ENCODE measurements at places on chromosomes 4 and X.

GRCh38 chr4:161894493-161895167 lies 269.2 kb downstream of the FSTL5 start:
- DNase-seq, result no peak

DNA sequence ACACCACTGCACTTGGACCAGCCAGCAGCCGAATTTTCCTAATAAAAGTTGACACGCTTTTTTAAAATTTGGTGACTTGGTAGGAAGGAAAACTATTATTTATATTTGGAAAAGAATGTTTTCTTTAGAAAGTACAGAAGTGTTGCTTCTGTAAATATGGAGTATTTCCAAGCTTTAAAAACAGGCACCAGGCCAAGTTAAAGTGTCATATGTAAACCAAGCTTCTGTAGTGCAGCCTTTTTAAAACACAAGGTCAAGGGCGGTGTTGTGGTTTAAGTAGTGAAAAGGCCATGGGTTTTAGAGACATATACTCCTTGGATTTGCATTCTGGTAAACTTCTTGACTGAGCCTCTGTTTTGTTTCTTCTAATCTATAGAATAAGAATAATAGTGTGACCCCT lies 62.7 kb downstream of the TRIM2 start:
- DNase-seq, result no peak

- peak; percentile 23 for DNase-seq
Measured at GRCh38 chr4:6591781-6592180, 16.8 kb downstream of the MAN2B2 start.

DNA sequence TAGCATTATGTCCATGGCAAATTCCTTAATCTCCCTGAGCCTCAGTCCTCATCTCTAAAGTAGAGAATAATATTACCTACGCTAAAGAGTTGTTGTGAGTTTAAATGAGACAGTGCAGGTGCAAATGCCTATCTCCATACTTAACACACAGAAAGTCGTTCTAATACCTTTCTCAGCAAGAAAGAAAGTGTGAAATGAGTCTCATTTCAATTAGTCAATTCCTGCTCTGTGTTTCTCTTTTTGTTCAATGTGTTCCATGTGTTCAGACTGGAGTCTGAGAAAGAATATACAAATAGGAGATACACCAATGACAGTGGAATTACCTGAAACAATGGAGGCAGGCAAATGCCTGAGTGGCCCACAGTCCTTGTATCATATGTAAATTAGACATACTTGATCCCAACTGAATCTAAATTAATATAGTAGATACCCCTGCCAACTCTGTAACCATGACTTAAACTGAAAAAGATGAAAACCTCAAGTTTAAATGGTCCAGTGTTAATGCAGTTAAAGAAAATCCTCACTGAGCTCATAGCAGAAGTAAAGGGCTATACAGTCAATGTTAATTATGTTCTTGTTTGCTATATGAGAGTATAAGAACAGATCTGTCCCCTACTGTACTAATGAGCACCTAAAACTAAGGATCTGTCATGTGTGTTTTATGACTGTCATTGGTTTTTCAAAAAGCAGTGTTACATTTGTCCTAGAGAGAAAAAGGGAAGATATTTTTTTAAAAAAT lies 68.2 kb downstream of the GPC3 start:
- DNase-seq, result no peak

DNA sequence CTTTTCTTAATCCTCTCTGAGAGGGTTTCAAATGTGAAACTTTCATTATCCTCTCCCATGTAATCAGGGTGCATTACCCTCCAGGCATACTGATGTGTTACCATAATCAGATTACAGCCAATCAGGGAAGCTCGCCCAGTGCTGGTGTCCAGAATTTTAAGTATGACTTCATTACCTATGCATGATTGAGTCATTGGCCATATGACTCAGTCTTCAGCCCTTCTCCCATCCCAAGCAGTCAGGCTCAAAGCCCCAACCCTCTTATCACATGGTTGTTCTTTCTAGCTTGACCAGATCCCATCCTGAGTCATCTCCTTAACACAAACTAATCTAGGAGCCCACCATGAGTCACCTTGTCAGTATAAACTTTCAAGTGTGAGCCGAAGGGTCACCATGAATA lies 1668.1 kb upstream of the AGA start:
- no peak for DNase-seq

DNA sequence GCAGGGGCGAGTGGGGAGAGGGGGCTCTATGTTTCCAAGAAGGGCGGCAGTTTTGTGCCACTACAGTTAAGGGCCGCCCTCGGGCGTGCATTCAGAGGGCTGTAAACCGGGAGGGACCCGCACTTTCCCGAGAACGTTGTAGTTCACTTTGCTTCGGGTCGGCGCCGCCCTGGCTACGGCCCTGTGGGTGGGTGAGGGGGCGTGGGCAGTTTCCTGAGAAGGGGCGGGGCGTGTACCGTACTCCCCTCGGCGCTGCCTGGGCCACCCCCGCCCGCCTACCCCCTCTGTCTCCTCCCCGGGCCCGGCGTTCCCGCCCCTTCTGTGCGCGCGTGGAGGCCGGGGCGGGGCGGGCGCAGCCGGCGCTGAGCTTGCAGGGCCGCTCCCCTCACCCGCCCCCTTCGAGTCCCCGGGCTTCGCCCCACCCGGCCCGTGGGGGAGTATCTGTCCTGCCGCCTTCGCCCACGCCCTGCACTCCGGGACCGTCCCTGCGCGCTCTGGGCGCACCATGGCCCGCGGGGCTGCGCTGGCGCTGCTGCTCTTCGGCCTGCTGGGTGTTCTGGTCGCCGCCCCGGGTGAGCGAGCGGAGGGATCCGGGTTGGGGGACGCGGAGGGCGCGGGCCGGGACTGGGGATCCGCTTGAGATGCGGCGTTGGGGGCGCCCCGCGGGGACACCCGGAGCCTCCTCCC lies at the start of gene CD99:
Gene CD99 (plus strand): TSS at position 440 of the 687 bp plus-strand sequence. CDS start 66 bp downstream, at position 506.
- peak; percentile 76 for DNase-seq

- DNase-seq, result no peak
Measured at GRCh38 chr4:38717604-38718003, 53.6 kb downstream of the KLF3 start.

DNA sequence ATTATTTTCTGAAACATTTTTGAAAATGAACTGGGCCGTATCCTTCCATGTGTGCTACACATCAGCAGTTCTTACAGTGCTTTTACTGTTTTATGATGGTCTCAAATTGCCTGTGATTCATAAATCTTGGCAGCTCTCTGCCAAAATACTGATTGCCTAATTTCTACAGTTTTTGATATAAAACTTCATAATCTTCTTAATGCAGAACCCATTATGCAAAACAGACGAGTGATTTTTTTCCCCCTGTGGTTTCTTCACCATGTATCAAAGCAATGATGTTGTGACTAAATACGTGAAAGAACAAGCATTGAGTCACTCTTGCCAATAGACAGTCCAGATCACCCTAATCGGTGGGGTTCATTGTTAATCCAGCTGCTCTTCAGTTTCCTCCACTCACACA lies 156.4 kb upstream of the WDR1 start:
- no peak for DNase-seq

- DNase-seq, result no peak
Measured at GRCh38 chr4:138400543-138400942, 158.4 kb upstream of the SLC7A11 start.

DNA sequence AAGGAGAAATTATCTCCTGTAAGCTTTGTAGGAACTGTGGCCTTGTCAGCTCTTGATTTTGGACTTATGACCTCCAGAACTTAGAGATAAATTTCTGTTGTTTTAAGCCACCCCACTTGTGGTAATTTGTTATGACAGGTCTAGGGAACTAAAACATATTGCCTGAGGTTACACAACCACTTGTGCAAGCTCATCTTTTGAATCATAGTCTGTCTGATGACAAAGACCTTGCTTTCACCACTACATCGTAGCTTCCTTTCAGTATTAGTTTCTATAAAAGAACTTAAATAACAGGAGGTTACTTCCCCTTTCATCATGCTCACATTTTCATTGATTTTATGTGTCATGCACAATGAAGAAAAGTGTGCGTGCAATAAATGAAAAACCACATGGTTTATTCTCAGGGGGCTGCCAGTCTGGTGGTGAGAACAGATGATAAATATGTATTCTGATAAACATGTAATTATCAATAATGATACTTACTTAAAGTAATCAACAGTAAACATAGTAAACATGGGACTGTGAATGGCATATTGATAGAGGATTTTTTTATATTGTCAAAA lies 690.0 kb upstream of the HS3ST1 start:
- DNase-seq, result no peak

GRCh38 chr4:79756140-79756895 lies 316.7 kb downstream of the ANTXR2 start:
- no peak for DNase-seq

- DNase-seq, result no peak
Measured at GRCh38 chr4:107893171-107894137, 37.9 kb upstream of the CYP2U1 start.

GRCh38 chr4:101283434-101283833 lies 63.9 kb downstream of the PPP3CA start:
- DNase-seq, result no peak

All from NAMALWA (cell line).